ENCODE measurements at places on chromosomes 3 and 15.

DNA sequence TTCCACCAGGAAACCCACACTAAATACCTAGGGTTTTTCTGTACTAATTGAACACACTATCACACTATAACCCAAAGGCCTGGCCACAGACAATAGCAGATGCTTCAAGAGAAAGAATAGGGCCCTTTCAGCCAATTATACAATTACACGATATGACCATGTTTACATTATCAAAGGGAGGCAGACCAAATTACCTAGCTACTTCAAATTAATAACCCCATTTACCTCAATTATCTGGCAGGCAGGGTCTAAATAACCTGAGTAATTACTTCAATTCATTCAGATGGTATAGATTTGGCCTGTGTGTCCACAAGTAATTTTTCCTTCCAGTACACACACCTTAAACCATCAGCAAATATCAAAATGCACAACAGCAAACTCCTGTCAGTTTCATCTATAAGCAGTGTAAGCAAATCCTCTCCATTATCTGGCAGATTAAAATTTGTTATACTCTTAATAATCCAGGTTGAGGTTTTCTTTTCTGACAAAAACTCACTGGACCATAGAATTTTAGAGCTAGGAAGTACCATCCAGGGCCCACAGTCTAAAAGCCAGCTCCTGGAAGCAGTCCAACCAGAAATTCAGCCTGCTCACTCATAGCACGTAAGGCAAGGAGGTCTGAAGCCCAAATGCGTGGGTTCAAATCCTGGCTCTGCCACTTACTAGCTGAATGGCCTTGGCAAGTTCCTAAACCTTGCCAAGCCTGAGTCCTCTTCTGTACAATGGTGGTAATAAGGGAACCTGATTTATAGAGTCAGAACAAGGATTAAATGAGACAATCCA lies 51.8 kb downstream of the RFTN1 start:
- DNase-seq: no peak

GRCh38 chr15:44804298-44805046 lies 68.1 kb downstream of the TRIM69 start:
- DNase-seq: no peak

- no peak for DNase-seq
Measured at GRCh38 chr3:120081719-120082118, 12.5 kb downstream of the GSK3B start.

DNA sequence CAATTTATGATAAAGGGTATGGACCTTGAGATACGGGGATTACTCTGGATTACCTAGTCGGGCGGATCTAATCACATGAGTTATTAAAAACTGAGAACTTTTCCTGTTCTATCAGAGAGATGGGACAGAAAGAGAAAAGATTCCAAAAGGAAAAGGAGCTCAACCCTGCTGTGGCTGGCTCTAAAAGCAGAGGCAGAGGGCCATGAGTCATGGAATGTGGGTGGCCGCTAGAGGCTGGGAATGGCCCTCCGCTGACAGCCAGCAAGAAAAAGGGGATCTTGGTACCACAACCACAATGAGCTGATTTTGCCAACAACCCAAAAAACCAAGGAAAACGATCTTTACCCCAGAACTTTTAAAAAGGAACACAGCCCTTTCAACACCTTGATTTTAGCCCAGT lies 210.0 kb downstream of the MAGI1 start:
- DNase-seq: no peak

DNA sequence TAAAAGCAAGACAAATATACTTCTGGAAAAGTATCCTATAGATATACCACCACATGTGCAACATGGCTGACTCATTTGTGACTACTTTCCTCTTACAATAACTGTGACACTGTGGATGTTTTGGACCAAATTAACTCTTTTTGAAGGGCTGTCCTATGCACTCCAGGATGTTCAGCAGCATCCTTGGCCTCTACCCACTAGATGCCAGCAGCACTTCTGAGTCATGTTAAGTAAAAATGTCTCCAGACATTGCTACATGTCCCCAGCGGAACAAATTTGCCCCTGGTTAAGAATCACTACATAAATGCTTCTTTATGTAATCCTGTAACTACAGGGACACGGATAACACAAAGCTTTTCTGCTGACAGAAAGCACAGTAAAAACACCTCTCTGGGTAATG lies 32.0 kb downstream of the RUVBL1 start:
- DNase-seq: no peak

GRCh38 chr3:25000971-25001591 lies 427.0 kb upstream of the RARB start:
- no peak for DNase-seq

DNA sequence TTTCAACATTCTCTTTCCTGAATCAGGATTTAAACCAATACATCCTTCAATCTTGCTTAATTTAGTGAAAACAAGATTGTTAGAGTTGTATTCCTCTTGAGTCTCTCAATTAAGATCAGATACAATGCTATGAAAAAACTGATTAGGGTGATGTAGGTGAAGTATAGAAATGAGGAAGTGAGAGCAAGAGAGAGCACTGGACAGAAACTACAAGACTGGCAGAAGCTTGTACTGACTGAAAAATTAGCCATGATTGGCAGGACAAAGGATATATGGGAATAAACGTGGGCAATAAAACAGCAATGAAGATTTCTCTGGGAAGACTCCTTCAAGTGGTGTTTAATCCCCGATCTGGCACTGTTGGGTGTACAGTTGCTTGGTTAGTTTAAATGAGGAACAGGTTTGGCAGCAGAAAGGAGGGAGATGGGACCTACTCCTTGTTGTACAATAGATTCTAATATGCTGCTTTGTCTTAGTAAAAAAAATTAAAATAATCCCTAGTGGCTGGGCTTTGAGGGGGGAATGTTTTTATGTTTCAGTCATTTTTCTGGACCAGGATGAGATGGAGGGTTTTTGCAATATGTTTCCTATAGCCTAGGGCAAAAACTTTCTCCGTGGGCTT lies 252.7 kb downstream of the SLC9A9 start:
- no peak for DNase-seq

DNA sequence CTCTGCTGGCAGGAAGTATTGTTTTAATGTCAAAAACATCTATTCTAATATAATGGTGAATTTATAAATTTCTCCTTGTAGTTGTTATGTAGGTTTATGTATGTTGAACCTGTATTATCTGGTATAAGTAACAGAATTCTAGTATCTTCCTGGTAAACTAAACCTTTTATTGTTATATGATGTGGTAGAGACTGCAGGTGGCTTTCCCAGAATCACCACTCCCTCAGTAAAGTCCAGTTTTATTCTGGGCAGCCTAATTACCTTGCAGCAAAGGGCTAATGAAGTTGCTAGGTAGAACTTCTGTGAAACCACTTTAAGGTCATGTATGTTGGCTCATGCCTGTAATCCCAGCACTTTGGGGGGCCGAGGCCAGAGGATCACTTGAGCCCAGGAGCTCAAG lies 15.6 kb downstream of the CSNK1G1 start:
- DNase-seq: no peak

GRCh38 chr3:10198761-10199649 lies 34.3 kb downstream of the IRAK2 start:
- no peak for DNase-seq

GRCh38 chr3:87167628-87168456 lies 59.3 kb upstream of the CHMP2B start:
- no peak for DNase-seq

DNA sequence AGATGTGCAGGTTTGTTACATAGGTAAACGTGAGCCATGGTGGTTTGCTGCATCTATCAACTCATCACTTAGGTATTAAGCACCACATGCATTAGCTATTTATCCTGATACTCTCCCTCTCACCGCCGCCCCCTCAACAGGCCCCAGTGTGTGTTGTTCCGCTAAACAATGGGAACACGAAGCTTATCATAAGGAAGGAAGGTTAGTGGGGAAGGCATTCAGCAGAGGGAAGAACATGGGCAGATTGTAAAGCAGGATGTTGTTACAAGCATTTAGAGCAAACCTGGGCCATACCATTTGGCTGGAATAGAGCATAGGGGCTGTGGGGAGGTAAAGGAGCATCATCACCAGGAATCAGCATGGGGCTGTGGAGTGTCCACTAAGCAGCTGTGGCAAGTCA lies 111.8 kb downstream of the SSR3 start:
- no peak for DNase-seq

DNA sequence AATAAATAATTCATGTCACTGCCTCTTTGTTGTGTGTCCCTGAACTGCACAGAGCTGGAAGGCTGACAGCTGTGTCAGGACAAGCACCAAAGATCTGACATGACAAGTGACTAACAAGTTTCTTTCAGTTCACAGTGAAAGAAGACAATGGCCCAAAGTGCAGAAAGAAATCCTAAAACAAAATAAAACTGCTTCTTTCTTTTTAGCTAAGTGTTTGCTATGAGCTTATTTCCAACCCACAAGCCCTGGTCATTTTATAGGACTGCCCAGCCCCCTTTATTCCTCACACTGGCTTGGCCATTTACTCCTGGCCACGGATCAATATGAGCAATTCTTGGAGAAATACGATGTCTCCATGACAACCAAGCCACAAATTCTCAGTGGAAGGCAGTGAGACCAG lies 238.5 kb downstream of the WDR72 start:
- no peak for DNase-seq

GRCh38 chr3:176431038-176431418 lies 766.3 kb downstream of the TBL1XR1 start:
- no peak for DNase-seq

DNA sequence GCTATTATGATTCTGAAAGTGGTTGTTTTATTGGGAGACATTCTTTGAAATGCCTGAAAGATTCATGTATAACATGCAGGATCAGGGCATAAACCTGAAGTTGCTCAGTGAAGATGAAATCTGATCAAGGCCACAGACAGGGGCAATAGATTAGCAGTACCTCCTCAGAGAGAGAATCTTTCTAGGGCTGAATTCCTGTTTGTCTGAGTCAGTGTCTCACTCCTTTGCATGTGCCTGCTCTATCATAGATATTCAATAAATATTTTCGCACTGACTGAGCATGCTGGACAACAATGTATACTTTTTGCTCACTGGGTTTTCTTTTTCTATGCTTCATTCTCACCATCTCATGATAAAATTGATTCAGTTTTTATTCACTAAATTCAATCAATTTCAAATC lies 49.8 kb upstream of the PFN2 start:
- DNase-seq: no peak

DNA sequence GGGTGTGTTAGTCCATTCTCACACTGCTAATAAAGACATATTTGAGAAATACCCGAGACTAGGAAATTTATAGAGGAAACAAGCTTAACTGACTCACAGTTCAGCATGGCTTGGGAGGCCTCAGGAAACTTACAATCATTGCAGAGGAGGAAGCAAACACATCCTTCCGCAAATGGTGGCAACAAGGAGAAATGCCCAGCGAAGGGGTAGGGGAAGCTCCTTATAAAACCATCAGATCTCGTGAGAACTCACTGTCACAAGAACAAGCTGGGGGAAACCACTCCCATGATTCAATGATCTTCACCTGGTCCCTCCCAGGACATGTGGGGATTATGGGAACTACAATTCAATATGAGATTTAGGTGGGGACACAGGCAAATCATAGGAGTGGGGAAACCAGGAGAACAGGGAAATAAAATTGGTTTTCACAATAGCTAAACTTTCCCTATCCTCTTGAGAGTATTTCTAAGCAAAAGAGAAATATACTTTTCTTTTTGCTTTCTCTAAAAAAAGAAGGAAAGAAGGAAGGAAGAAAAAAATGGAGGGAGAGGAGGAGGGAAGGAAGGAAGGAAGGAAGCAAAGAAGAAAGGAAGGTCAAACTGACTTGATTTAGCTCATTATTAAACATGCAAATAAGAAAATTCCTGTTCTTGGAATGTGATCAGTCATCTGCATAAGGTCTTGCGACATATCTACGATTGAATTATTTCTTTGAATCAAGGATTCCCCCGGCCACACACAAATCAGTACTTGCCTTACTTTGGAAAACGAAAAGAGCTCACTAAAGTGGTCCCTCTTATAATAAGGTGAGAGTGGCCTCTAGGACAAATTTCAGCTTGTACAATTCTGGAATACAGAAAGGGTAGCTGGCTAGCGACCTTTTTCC lies 75.2 kb downstream of the LIPC start:
- DNase-seq: no peak

Data from stimulated activated CD8-positive, alpha-beta memory T cell treated with anti-CD3 and anti-CD28 coated beads, Interleukin-4, amount 100 ng/mL, for 1 hour (primary cell).